ENCODE measurements at places on chromosomes 16 and 17. TPM values are rescaled to one million over a fixed set of nuclear protein-coding genes. Genes with fewer than 3 reads are reported as not detected.

LGALS9B gene
- total RNA-seq, result not detected

SLC5A2 gene
- 4.0 TPM for total RNA-seq

MYH13 gene
- total RNA-seq, result not detected

IL34 gene
- not detected for total RNA-seq

- no peak overlapping the region for H3K4me3 ChIP-seq
- H3K27ac ChIP-seq, result no peak overlapping the region
- no peak for DNase-seq
- H3K27me3 ChIP-seq, result peaks cover 14% of the 10 kb centered on the region
These were observed 121.4 kb upstream of the CDH5 start for GRCh38 chr16:66245072-66245471.

- peaks cover 20% of the 10 kb centered on the region for H3K4me1 ChIP-seq
- H3K36me3 ChIP-seq, result no peaks in the 10 kb centered on the region
- no peak overlapping the region for H3K27ac ChIP-seq
- H3K27me3 ChIP-seq, result no peaks in the 10 kb centered on the region
These were observed 5.1 kb downstream of the ATP2A1 start for GRCh38 chr16:28883221-28883996.

DNA sequence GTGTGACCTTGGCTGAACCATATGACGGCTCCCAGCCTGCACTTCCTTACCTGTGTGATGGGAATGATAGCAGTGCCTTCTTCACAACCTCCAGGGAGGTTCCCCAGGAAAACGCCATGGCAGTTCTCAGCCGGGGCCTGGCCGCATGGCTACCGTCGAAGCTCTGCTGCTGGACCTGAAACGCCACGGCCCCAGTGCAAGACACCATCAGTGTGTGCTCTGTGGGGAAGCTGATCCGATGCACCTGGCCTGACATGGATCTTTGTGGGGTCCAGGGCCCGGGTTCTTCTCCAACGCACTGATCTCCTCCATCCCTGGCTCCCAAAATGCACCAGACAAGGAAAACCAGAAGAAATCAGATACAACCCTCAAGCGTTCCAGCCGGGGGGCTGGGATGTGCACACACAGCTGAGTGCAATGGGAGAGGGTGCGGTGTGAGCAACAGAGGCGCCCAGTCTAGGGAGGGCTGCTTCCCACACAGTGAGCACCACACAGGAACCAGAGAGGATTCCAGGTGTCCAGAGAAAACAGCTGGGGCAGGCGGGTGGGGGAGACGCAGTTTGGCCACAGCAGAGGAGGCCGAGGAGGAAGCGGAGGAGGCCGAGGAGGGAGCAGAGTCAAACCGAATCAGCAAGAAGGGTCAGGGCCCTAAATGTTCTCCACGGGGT is 54.3 kb upstream of the ZNF469 start:
- H3K27me3 ChIP-seq, result peaks cover 24% of the 10 kb centered on the region
- DNase-seq, result no peak
- no peak overlapping the region for H3K4me3 ChIP-seq
- no peaks in the 10 kb centered on the region for H3K4me1 ChIP-seq
- no peak overlapping the region for H3K27ac ChIP-seq
- no peaks in the 10 kb centered on the region for H3K36me3 ChIP-seq

DNA sequence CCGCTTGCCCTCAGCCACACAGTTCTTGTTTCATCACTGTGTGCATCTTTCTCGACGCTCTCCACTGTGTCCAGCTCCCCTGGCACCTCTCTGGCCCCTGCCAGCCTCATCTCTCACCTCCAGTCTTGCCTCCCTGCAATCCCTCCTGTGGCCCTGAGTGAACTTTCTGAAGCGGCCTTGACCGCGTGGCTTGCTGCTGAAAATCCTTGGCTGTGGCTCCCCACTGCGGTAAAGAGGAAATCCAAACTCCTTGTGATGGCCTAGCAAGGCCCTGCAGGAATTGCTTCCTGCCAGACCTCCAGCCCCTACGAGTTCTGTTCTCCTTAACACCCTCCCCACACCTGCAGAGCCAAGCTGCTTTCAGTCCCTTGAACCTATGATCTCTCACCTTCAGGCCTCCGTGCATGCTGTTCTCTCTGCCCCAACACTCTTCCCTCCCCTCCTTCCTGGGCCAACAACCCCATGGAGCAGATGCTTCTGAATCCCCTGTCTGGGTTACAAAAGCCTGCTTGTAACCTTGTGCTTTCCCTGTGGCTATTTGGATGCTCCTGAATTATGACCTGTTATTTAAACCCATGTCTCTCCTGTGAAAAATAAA is 33.6 kb upstream of the BRD7 start:
- H3K4me1 ChIP-seq, result no peaks in the 10 kb centered on the region
- H3K27ac ChIP-seq, result no peak overlapping the region
- H3K4me3 ChIP-seq, result no peak overlapping the region
- no peak for DNase-seq
- H3K27me3 ChIP-seq, result peaks cover 9% of the 10 kb centered on the region

DNA sequence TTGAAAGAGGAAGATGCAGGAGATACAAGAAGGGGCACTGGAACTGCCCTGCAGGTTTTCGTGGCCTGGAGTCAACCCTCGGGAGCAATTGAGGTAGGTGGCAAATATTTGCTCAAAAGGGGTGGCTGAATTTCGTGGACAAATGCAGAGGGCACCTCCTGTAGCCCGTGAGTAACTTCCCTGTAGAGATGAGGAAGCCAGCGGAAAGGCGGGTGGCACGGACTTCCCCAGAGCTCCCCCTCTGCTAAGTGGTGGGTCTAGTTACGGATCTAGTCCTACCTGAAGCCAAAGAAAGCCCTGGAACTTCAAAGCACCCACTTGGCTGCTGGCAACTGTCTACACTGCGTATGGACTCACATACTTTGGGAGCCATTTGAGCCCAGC is 1.0 kb upstream of the ATP2C2 start:
- peaks cover 56% of the 10 kb centered on the region for H3K27me3 ChIP-seq
- DNase-seq, result no peak
- no peak overlapping the region for H3K27ac ChIP-seq
- H3K4me3 ChIP-seq, result no peak overlapping the region
- no peaks in the 10 kb centered on the region for H3K36me3 ChIP-seq
- peaks cover 8% of the 10 kb centered on the region for H3K4me1 ChIP-seq

DNA sequence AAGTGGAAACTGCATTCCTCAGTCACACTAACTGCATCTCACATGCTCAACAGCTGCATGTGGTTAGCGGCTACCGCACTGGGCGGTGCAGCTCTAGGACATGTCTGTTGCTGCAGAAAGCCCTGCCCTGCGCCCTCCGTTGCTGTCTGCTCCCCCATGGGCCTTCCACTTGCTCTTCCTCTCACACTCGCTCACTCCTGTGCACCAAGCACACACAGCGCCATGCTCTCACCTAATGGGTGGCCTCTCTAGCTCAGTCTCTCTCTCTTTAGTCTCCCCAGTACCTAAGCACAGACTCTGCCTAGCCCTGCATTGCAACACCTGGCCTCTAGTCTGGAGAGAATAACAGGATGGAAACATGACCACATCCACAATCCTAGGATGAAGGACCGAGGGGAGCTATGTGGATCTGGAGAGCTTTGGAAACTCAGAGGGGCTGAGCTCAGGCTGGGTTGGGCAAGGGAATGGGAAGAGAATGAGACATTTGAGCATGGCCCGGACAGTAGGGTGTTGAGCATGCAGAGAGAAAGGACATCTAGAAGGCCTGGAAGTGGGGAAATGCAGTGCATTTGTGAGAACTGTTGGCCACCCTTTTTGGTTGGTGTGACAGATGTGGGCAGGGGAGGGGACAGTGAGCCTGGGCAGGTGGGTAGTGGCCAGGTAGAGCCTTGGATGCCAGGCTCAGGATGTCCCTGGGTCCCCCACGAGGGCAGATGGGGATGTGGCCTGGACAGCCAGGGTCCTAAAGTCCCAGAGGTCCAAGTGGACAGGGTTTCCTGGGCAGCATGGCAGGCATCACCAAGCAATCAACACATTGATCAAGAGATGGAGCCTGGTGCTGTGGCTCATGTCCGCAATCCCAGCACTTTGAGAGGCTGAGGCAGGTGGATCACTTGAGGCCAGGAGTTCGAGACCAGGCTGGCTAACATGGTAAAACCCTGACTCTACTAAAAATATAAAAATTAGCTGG is 16.1 kb downstream of the SGCA start:
- H3K36me3 ChIP-seq, result no peaks in the 10 kb centered on the region
- H3K27ac ChIP-seq, result no peak overlapping the region
- H3K4me3 ChIP-seq, result no peak overlapping the region
- peaks cover 23% of the 10 kb centered on the region for H3K4me1 ChIP-seq

- H3K36me3 ChIP-seq, result no peaks in the 10 kb centered on the region
- peaks cover 50% of the 10 kb centered on the region for H3K27me3 ChIP-seq
- no peak for DNase-seq
- no peaks in the 10 kb centered on the region for H3K4me1 ChIP-seq
- H3K27ac ChIP-seq, result no peak within 1 kb of the TSS
- no peak within 1 kb of the TSS for H3K4me3 ChIP-seq
These were observed at the start of gene TNK1 for GRCh38 chr17:7380855-7381683. Gene TNK1, plus strand, starts transcription at chr17:7381089. Its CDS starts 1,838 bp downstream, at chr17:7382927.

DNA sequence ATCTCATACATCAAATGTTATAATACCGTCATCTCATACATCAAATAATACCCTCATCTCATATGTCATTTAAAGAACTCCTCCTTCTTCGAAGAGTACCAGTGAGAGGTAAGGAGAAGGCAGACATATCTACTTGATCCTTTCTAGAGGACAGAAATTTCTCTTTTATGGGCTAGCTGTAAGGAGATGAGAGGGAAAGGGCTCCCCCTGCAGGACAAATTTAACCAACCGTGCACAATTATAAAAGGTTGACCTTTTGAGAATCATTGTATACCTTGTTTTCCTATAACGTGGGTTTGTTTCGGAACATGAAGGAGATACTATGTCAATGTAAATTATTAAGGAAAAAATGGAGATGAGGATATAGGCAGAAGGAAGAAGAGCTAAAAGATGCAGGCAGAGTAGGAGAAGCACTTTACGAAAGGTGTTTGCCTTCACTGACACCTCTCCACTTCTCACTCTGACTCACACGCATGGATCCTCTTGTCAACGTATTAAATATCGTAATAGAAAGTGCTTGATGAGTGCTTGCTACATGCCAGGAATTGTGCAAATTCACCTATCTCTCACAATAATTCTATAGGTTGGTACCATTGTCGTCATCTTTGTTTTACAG is 465.9 kb upstream of the ERCC4 start:
- H3K36me3 ChIP-seq, result no peaks in the 10 kb centered on the region
- H3K4me1 ChIP-seq, result no peaks in the 10 kb centered on the region
- no peak overlapping the region for H3K4me3 ChIP-seq
- H3K27ac ChIP-seq, result no peak overlapping the region

- DNase-seq, result no peak
- H3K27me3 ChIP-seq, result peaks cover 16% of the 10 kb centered on the region
- H3K4me1 ChIP-seq, result peaks cover 8% of the 10 kb centered on the region
These were observed 10.1 kb upstream of the SLC25A39 start for GRCh38 chr17:44334727-44335126.

DNA sequence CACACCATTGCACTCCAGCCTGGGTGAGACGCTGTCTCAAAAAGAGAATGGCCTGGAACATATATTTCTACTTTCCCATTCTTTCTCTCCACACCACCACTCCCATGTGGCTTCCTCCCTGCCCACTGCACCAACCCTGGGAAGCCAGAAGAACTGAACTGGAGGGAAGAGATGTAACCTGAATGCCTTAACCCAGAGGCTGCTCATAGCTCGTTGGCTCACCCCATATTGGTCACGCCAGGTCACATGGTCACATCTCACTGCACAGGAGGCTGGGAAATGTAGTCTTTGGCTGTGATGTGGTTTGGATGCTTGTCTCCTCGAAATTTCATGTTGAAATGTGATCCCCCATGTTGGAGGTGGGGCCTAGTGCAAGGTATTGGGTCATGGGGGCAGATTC is 5.9 kb upstream of the DNAH17 start:
- H3K36me3 ChIP-seq, result no peaks in the 10 kb centered on the region
- no peak overlapping the region for H3K27ac ChIP-seq
- H3K4me3 ChIP-seq, result no peak overlapping the region
- H3K27me3 ChIP-seq, result peaks cover 13% of the 10 kb centered on the region
- no peak for DNase-seq

DNA sequence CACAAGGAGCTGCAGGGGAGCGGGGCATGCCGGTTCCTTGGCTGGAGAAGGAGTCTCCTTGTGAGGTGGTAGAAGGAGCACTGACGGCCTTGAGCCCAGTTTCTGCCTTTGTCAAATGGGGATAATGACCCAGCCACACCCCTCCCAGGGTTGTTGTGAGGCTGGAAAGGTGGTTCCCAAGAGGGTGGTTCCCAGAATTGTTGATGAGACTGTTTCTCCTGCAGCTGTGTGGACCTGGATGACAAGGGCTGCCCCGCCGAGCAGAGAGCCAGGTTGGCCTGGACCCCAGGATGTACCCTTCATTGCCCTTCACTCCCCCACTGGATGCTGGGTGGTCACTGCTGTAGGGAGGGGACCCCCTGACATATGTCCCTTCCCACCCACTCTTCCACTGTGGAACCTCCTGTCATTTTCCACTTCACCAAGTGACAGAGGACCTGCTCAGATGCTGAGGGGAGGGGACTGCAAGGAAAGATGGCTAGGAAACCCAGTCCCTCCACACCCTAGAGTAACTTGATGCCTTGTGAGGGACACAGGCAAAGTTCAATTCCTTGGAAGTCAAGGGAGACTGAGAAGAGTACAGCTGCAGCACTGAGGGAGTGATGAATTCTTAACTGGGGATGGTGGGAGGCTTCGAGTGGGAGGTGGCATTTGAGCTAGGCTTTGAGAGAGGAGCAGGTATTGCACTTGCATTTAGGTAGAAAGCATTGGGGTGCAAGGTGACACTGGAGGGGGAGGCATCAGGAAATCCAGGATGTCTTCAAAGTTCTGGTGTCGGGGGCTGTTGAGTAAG is 10.6 kb downstream of the MIEN1 start:
- H3K4me1 ChIP-seq, result no peaks in the 10 kb centered on the region
- H3K27me3 ChIP-seq, result no peaks in the 10 kb centered on the region
- H3K36me3 ChIP-seq, result no peaks in the 10 kb centered on the region

- H3K27me3 ChIP-seq, result no peaks in the 10 kb centered on the region
- H3K36me3 ChIP-seq, result no peaks in the 10 kb centered on the region
- no peaks in the 10 kb centered on the region for H3K4me1 ChIP-seq
- DNase-seq, result no peak
These were observed 150.1 kb downstream of the RAB11FIP4 start for GRCh38 chr17:31541559-31541958.

GRCh38 chr16:82118749-82119148 is 51.3 kb downstream of the MPHOSPH6 start:
- H3K4me1 ChIP-seq, result no peaks in the 10 kb centered on the region
- H3K27ac ChIP-seq, result no peak overlapping the region
- H3K27me3 ChIP-seq, result no peaks in the 10 kb centered on the region

DNA sequence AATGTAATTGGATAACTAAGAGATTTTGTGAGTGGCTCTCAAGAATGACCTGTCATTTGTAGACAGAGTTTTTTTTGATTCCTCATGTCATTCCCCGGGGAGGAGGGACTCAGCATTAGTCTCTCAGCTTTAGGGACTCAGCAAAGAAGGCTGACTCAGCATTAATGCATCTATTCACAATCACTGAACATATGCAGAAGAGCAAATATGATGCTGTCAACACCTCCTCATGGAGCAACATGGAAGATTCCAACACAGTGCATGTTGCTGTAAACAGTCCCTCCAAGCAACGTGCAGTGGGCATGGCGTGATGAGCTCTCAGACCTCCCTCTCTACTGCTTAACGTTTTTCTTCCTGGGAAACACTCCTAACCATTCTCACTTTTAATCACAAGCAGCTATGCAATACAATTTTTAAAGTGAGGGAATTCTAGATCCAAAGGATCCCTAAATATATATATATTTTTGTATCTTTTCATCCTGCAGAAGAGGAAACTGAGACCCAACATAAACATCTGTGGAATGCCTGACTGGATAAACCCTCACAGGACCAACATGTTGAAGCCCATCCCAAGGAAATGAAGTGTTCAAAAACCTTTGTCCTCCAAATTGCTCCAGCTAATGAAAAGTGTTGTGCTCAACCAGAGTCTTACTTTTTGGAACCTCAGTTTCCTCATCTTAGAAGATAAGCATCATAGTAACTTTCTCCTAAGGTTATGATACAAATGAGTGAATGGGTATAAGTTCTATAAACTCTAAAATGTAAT is 38.9 kb downstream of the TMEM100 start:
- no peak overlapping the region for H3K27ac ChIP-seq
- no peaks in the 10 kb centered on the region for H3K4me1 ChIP-seq

Data from T-cell (primary cell).